H7 (cell line): ENCODE measurements at places on chromosomes 7 and 10.

GRCh38 chr10:59580026-59580863 lies 129.4 kb downstream of the SLC16A9 start:
- peak; percentile 17 for DNase-seq

DNA sequence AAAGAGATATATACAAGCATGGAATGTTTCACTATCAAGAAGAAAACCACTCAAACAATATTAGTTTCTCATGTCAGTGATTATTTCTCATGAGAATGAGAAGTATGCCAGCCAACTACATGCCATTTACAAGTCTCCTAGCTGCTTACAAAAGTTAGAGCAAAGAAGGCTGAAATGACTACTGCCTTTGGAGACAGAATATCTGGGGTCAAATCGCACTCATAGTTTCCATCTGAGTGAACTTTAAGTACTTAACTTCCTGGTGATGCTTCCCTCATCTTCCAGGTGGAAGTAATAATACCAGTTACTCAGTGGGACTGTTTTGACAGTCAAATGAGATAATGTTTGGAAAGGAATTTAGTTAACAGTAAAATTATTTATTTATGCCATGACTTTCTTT lies 42.0 kb upstream of the RHOBTB1 start:
- no peak for DNase-seq

DNA sequence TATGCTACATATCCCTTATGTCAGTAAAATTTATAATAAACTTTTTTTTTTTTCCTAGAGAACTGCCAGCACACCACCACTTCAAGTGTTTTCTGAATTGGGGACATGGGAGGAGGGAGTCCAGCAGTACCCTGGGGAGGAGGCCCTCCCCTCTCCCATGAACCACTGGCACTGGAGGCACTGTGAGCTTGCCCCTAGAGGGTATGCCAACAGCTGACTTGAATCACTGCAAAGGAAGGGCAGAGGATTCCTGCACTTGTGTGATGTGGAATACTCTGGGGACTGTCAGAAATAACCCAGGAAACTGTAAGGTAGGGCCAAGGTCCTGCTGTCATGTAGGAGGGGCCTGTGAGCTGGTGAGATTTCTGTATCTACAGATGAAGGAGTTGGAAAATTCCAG lies 8.5 kb upstream of the ARMS2 start:
- DNase-seq: no peak

- DNase-seq: no peak
These were observed 156.5 kb upstream of the HDAC9 start for GRCh38 chr7:18338910-18339523.

DNA sequence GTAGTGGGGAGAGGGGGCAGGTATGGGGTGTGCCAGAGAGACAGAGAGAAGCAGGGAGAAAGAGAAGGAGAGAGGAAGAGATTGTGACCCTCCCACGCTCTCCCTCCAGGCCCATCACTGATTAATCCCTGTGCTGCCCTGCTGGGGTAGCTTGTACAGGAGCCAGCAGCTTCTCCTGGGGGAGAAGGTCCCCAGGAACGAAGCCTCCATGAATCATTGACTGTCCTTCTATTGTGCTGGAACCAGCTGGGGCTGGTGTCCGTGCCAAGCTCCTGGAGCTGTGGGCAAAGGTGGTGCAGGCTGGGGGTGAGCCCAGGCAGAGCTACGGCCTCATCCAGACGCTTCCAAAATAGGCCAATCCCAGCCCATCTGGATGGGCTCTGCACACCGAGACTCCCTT lies 20.9 kb downstream of the AQP1 start:
- peak; percentile 20 for DNase-seq

- peak; percentile 60 for DNase-seq
These were observed 196.2 kb downstream of the PLXNA4 start for GRCh38 chr7:132380059-132380458.

GRCh38 chr7:88665892-88666514 lies 93.5 kb upstream of the ZNF804B start:
- no peak for DNase-seq

- no peak for DNase-seq
These were observed 38.0 kb downstream of the CYTH3 start for GRCh38 chr7:6234384-6234783.

DNA sequence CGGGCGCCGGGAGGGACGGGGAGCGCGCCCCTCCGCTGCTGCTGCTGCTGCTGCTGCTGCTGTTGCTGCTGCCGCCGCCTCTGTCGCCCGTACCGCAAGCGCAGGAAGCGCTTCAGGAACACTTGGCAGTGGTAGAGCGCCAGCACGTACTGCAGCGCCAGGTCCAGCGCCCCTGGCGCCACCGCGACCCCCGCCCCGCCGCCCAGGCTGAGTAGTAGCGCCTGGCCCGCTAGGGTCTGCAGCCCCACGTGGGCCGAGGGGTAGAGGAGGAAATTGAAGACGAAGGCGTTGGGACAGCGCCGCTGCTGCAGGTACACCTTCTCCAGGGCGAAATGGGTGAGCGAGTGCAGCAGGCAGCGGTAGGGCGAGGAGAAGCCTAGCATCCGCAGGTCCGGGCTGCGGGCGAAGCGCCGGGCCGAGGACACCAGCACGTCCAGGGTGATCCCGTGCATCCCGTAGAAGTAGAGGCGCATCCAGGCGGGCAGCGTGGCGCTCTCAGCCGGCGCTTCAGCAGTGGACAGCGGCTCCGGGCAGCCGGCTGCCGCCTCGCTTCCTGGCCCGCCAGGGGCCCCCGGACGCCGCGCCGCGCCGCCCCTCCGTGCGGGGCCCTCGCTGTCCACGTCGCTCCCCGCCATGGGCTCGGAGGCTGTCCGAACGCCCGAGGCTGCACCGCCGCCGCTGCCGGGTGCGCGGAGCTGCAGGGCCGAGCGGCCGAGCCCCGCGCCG lies at the start of gene TMEM229A:
TMEM229A (minus strand) TSS at position 699 of the 726 bp plus-strand sequence; CDS start at position 635, 64 bp downstream.
- peak; percentile 79 for DNase-seq

- DNase-seq: no peak
These were observed 446.5 kb upstream of the NRP1 start for GRCh38 chr10:33780961-33781360.

DNA sequence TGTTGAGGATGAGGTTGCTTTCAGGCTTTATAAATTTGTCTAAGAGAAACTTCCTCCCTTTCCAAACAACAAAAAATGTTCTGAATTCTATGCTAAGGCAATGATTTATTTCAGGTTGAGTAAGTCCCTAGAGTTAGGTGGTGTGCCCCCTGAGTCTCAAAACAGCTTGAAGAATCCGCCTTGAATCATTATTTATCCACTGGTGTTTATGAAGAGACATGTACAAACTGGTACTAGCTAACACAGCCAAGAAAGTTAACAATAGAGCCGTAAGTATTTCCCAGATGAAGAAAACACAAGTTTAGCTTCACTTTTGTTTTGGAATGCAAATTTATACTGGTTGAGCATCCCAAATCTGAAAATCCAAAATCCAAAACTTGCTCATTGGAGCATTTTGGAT lies 66.2 kb upstream of the SRPK2 start:
- DNase-seq: no peak

GRCh38 chr10:96044736-96045135 lies 1.4 kb downstream of the CCNJ start:
- no peak for DNase-seq

- no peak for DNase-seq
These were observed 65.6 kb upstream of the TMEM72 start for GRCh38 chr10:44845361-44846175.

- peak; percentile 7 for DNase-seq
These were observed 112.8 kb downstream of the CDK14 start for GRCh38 chr7:90708841-90709317.

GRCh38 chr10:133260895-133261725 lies 15.6 kb downstream of the ADAM8 start:
- peak; percentile 90 for DNase-seq

DNA sequence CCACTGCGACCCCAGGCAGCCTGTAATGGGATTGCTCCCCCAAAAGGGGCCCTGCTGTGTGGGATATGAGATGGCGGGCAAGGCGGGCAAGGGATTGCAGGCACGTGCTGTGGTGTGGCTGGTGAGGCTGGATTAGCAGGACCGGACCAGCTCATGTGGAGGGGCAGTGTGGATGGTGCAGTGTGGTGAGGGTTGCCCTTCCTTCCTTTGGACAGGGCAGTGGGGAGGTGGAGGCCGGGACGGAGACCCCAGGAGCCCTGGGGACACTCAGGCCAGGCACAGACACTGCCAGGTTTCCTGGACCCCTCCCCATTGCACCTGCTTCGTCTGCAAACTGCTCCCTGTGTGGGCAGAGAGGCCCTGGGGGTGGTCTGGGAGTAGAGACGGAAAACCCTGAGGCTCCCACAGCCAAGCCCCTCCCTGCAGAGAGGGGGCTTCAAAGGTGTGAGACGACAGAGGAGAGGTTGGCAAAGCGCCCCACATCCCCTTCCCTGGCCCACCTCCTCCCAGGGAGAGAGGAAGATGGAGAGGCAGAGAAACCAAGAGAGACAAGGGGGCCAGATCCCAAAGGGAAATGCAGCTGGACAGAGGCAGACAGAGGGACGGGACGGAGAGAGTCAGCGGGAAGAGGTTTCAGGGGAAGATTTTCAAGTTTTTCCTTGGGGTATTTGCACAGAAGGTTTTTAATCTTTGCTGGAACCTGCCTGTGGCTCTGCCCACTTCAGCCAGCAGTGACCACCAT lies 89.2 kb downstream of the MICALL2 start:
- peak; percentile 65 for DNase-seq

DNA sequence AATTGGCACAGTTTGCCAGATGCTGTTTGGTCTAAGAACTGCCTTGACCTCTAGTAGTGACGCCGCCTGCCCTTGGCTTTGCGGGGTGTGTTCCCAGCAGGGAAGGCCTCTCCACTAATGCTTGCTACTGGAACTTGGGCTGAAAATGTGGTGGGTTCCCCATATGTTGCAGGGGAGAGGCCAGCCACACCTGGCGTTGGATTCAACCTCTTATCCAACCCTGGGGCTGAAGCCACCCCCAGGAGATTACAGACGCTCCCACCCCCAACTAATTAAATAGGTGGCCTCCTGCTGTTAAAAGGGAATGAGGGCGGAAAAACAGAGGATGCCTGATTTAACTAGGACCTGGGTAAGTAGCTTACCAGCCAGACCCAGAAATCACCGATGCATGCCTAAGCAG lies 19.2 kb upstream of the ATOH7 start:
- peak; percentile 51 for DNase-seq

GRCh38 chr10:15473396-15473767 lies 102.3 kb upstream of the FAM171A1 start:
- DNase-seq: no peak

DNA sequence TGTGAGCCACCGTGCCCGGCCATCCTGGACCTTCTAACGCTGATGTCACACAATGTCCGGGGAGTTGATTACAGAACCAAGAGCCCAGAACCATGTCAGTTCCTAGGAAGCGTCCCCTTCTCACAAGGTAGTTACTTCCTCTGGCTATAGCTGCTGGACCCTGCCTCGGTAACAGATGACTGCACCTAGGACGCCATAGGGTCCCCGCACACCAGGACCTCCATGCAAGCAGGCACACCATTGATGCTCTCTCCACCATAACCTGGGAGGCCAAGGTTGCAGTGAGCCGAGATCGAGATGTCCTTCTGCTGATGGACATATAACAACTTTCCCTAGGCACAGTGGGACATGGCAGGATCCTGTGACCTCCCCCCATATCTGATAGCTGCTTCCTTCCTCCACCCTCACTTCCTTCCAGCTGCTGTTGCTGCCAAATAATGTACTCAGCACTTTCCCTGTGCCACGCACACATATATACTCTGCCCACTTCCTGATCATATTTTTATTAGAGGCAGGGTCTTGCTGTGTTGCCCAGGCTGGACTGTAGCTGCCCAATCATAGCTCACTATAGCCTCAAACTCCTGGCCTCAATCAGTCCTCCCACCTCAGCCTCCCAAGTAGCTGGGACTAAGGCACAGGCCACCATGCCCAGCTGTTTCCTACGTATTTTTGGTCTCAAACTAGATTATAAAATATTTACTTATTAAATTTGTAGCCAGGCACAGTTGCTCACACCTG lies 3.5 kb upstream of the SNX8 start:
- DNase-seq: no peak

DNA sequence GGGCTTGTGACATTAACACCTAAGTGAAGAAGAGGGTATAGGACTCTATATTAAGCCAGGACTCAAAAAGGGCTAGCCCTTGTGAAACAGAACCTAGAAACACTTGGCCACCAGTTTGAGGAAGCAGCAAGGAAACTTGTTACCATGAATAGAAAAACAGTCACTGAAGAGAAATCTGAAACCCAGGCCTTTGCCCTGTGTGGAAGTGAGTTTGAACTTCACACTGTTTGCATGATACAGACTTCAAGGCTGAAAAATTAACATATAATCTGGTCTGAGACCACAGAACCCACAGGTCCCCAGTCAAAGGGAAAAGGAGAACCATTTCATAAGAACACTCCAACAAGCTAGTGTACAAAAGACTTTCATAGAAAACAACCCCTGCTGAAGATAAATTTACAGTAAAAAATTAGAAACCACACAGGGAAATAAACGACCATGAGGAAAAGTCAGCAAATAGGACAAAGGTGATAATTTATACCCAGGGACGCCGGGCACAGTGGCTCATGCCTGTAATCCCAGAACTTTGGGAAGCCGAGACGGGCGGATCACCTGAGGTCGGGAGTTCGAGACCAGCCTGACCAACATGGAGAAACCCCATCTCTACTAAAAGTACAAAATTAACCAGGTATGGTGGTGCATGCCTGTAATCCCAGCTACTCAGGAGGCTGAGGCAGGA lies 76.1 kb downstream of the SKIDA1 start:
- DNase-seq: no peak

GRCh38 chr7:158103378-158103777 lies 484.2 kb downstream of the PTPRN2 start:
- DNase-seq: no peak

DNA sequence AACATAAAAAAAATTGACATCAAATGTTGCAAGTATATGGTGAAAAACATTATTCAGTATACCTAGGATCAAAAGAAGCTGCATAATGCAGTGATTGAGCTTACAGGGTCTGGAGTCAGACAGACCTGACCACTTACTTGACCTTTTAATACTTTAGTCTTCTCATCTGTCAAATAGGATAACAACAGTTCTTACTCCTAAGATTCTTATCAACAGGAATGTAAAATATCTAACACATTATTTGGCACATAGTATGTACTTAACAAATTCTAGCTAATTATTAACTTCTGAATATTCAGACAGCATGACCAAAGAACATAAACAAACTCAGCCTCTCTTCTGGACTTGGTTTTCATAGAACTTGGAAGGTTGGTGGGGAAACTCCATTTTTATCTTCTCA lies 45.6 kb upstream of the PIP4K2A start:
- DNase-seq: no peak

GRCh38 chr10:107492389-107492788 lies 327.9 kb upstream of the SORCS1 start:
- no peak for DNase-seq

DNA sequence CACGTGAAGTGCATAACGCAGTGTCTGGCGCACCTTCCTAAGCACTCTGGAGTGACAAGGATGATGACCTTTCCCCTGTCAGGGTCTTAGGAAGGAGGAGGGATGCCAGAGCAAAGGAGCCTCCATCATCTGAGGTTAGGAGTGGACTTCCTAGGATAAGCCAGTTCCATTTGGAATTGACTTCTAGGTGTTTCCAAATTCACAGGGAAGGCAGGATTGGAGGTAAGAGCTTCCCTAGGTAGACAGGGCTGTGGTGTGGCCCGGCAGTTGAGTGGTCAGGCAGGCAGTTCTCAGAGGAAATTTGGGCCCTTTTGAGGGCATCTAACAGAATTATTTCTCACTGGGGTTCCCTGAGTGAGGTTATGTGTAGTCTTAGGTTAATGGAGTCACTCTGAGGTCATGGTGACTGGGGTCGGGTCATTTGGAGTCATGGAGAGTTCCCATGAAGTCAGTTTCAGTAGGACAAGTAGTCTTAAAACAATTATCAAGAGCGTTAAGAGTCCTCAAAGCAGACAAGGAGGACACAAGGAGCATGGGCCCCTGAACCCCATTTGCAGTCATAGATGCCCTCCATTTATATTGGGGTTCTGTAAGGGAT lies 8.2 kb downstream of the PPIF start:
- peak; percentile 6 for DNase-seq
